NCI-H1417 treated with DMSO at 0.1 percent for 48 hours (cell line): ENCODE measurements at places on chromosomes 3 and 15.

GRCh38 chr3:69120879-69121464, 1.4 kb downstream of the LMOD3 start:
- DNase-seq, result peak; percentile 38

DNA sequence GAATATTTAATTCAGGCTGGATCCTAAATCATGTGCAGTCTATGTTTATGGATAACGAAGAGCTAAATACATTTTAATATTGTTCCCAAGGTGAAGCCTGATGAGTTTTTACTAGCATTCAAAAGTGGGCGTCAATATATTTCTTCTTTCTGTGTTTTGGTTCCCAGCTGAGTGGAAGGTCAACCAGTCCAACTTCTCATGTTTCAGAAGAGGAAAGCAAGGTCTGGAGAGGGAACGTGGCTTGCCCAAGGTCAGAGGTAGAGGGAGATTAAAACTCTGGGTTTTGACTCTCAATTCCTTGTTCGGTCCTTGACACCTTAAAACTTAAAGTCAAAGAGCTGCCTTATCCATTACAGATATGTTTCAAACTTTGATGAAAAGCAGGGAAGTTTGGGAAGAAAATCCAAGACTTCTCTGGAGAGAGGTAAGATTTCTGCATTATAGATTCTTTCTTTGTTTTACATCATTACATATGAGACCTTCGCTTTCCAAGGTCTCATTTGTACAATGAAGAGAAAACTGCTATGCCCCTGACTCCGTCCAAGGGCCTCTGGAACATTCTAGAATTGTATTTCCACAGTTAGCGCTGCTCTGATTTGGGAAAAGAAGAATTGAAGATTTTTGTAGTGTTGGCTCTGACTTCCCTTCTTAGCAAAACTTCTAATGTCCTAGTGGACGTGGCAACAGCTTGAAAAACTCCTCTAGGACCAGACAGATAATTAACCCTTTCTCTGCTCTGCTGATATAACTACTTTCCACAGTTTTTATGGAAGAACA, 57.7 kb upstream of the HES1 start:
- DNase-seq, result no peak

DNA sequence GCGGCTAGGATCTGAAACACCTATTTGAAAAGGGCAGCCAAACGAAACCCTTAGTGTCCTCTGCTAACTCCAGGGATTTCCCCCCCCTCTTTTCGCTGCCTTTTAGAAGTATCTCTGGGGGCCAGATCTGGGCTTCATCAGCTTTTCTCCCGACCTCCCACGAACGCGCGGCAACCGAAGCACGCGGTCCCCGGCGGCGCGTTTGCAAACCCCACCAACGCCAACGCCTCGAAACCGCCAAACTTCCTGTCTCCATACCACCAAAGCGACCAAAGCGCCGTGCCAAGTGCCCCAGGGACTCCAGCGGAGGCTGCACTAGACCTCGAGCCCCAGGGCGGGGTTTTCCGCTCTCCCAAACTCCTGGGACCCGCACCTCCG, 155.8 kb upstream of the FRMD4B start:
- no peak for DNase-seq

- DNase-seq, result no peak
Observed at GRCh38 chr3:29601861-29602585, 321.2 kb downstream of the RBMS3 start.

DNA sequence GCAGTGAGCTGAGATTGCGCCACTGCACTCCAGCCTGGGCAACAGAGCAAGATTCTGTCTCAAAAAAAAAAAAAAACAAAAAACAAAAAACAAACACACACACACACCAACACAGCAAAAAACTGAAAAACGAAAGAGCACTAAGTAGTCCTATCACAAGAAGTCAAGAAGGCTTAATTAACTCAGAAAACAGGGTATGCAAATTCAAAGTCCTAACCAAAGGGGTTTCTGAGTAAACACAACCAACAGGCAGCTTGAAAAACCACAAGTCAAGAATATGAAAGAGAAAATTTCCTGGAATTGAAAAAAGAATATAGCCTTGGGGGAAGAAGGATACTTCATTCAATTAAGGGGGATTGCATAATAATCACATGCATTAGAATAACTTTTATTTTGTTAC, 37.7 kb upstream of the PARP14 start:
- no peak for DNase-seq
